Activated naive CD8-positive, alpha-beta T cell treated with anti-CD3 and anti-CD28 coated beads, Interleukin-2, amount 10 ng/mL, durations not matched to agents 7 days and 5 days (primary cell): ENCODE measurements at places on chromosomes 7 and 10.
A peak's percentile ranks its signal among the peaks of the same experiment; 100 is the strongest.

DNA sequence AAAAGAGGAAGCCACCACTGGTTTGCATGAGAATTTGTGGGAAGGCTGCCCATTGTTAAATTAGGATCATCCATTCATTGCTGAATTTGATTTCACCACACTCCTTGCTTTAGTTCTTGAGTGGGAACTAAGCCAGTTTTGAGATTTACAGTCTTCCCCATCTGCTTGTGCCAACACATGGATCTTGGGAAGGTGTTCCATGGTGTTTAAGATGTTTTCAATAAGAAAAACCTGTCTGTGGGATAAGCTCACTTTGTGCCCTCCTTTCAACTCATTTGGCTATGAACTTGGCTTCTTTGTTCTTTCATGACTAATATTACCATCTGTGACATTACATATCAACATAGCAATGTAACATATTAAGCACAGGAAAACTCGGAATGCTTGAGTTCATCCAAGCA, 73.2 kb downstream of the INHBA start:
- DNase-seq, result no peak
- H3K4me3 ChIP-seq, result no peak overlapping the region
- H3K27me3 ChIP-seq, result no peaks in the 10 kb centered on the region
- no peak overlapping the region for H3K27ac ChIP-seq
- peaks cover 1% of the 10 kb centered on the region for H3K4me1 ChIP-seq

DNA sequence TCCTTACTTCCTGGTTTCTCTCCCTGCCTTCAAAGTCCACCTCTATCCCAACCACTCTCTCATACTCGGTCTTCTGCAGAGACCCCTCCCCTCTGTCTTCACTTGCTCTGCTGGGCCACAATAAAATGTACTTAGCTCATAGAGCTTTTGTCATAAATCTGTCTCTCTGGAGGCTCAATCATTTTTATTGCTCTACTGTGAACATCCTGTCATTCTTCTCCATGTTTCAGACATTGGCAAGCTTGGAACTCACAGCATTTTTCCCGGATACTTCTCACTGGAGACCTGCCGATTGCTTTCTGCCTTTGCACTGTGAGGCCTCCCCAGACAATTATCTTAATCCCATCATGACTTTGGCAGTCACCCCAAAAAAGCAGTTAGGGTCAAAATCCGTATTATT, 192.3 kb upstream of the ZMIZ1 start:
- H3K36me3 ChIP-seq, result no peaks in the 10 kb centered on the region
- no peak for DNase-seq
- no peak overlapping the region for H3K27ac ChIP-seq
- H3K4me3 ChIP-seq, result no peak overlapping the region

DNA sequence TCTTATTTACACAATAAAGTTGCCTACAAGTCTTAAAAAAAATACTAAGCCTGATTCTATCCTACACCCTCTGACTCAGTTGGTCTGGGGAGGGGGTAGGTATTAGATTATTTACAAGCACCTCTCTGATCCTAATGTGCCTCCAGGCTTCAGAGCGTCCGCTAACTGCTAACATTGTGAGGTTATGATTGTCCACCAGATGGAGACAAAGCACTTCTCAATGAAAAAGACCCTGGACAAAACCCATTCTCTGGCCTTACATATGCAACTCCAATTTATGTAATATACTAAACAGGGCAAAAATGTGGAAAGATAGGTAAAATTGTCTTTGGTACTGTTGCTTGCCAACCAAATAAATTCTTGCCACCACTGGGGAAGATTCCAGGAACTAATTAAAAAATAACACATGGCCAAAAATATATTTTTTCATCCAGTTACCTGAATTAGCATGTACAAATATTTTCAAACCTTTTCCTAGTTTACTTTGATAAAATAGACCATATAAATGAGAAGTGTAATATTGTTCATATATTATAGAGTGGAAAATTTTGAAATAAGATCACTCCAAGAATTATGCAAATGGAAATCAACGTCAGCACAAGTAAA, 92.4 kb downstream of the KIF20B start:
- H3K4me1 ChIP-seq, result peaks cover 7% of the 10 kb centered on the region
- no peaks in the 10 kb centered on the region for H3K27me3 ChIP-seq
- no peaks in the 10 kb centered on the region for H3K36me3 ChIP-seq
- no peak overlapping the region for H3K27ac ChIP-seq

- no peak overlapping the region for H3K4me3 ChIP-seq
- H3K36me3 ChIP-seq, result no peaks in the 10 kb centered on the region
- H3K27me3 ChIP-seq, result no peaks in the 10 kb centered on the region
- no peaks in the 10 kb centered on the region for H3K4me1 ChIP-seq
Observed at GRCh38 chr10:86301971-86302370, 64.6 kb downstream of the GRID1 start.

- no peak overlapping the region for H3K27ac ChIP-seq
- peaks cover 34% of the 10 kb centered on the region for H3K36me3 ChIP-seq
- H3K27me3 ChIP-seq, result no peaks in the 10 kb centered on the region
- no peak overlapping the region for H3K4me3 ChIP-seq
Observed at GRCh38 chr7:133344275-133344674, 91.4 kb downstream of the EXOC4 start.

- peaks cover 20% of the 10 kb centered on the region for H3K27me3 ChIP-seq
- H3K36me3 ChIP-seq, result peaks cover 5% of the 10 kb centered on the region
- H3K27ac ChIP-seq, result no peak overlapping the region
- peak overlapping the region; percentile 97 for H3K4me3 ChIP-seq
- H3K4me1 ChIP-seq, result peaks cover 16% of the 10 kb centered on the region
Observed at GRCh38 chr10:112184379-112184778, 814 bp upstream of the GPAM start.

GRCh38 chr10:11936389-11937152, 106.0 kb downstream of the UPF2 start:
- no peak for DNase-seq
- H3K4me3 ChIP-seq, result no peak overlapping the region
- no peaks in the 10 kb centered on the region for H3K27me3 ChIP-seq
- peaks cover 12% of the 10 kb centered on the region for H3K36me3 ChIP-seq
- H3K27ac ChIP-seq, result no peak overlapping the region
- no peaks in the 10 kb centered on the region for H3K4me1 ChIP-seq

DNA sequence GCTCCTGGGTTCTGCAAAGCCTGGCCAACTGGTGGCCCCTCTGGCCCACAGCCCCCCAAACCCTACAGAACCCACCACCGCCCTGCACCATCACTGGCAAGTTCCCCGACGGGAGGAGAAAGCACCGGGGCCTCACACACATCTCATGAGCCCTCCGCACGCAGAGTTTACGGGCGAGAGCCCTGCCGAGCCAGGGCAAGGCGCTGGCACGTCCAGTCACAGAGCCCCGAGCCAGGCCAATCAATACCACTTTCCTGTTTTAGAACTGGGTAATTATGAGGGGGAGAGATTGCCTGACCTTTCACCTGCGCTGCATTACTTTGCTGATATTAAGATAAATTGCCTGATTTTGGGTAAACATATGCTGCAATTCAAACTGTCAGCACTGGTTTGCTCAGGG, 113.3 kb downstream of the EBF3 start:
- no peak for DNase-seq
- H3K4me3 ChIP-seq, result no peak overlapping the region
- no peaks in the 10 kb centered on the region for H3K4me1 ChIP-seq
- H3K27me3 ChIP-seq, result peaks cover 2% of the 10 kb centered on the region
- no peaks in the 10 kb centered on the region for H3K36me3 ChIP-seq
- no peak overlapping the region for H3K27ac ChIP-seq

DNA sequence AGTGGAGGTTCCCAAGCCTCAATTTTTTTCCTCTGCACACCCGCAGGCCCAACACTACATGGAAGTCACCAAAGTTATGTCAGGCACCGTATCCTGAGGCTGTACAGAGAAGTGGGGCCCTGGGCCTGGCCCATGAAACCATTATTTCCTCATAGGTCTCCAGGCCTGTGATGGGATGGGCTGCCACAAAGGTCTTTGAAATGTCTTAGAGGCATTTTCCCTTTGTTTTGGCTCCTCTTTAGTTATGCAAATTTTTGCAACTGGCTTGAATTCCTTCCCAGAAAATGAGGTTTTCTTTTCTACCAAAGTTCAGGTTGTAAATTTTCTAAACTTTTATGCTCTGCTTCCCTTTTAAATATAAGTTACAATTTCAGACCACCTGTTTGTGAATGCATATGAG, 365.2 kb downstream of the HGF start:
- H3K27me3 ChIP-seq, result no peaks in the 10 kb centered on the region
- no peak for DNase-seq
- no peaks in the 10 kb centered on the region for H3K4me1 ChIP-seq
